ENCODE measurements at places on chromosomes 7 and 10. TPM values are rescaled to one million over a fixed set of nuclear protein-coding genes. Genes with fewer than 3 reads are reported as not detected.

Gene KLF14
- total RNA-seq, result 0.14 TPM

Gene AKR1C8
- not detected for total RNA-seq

Gene SPAG6
- 0.07 TPM for total RNA-seq

Gene C10orf67
- 0.43 TPM for total RNA-seq

Gene CTAGE8
- total RNA-seq, result 9.5 TPM

Gene SLC26A5
- not detected for total RNA-seq

Gene NEBL
- total RNA-seq, result 4.6 TPM

Gene ABCB1
- 13.3 TPM for total RNA-seq

Gene SLC18A3
- not detected for total RNA-seq

Gene LHFPL3
- not detected for total RNA-seq

Gene WASHC2C
- total RNA-seq, result 19.0 TPM

Gene PNLIP
- not detected for total RNA-seq

Gene CTAGE4
- 2.8 TPM for total RNA-seq

Gene EFCAB10
- not detected for total RNA-seq

Gene FAM237B
- total RNA-seq, result not detected

Gene TEX47
- not detected for total RNA-seq

Gene ASB4
- not detected for total RNA-seq

Gene SAMD9
- total RNA-seq, result 0.87 TPM

Gene CASTOR2
- total RNA-seq, result 18.4 TPM

Gene NRBF2
- 14.3 TPM for total RNA-seq

Gene PRPF18
- 22.9 TPM for total RNA-seq

Gene SP8
- not detected for total RNA-seq

Gene ZNF503
- total RNA-seq, result 9.6 TPM

Gene SRGN
- total RNA-seq, result 121 TPM

Gene ZNF853
- 5.6 TPM for total RNA-seq

Gene DDX50
- 32.8 TPM for total RNA-seq

Gene FOXP2
- 0.06 TPM for total RNA-seq

Gene SUN3
- not detected for total RNA-seq

Gene MBL2
- total RNA-seq, result not detected

Gene ATG9B
- total RNA-seq, result 0.07 TPM

Gene POLL
- 26.1 TPM for total RNA-seq

Gene TLL2
- 3.3 TPM for total RNA-seq

Gene ATOH7
- total RNA-seq, result 0.58 TPM

Gene PTPRZ1
- total RNA-seq, result not detected

Gene IL6
- total RNA-seq, result 40.4 TPM

Gene NCF1
- total RNA-seq, result 0.46 TPM

Gene KCNH2
- total RNA-seq, result 1.9 TPM

Gene DNAH11
- 2.8 TPM for total RNA-seq

Gene ADAP1
- 3.9 TPM for total RNA-seq

Gene CNPY1
- total RNA-seq, result not detected

Gene LRGUK
- total RNA-seq, result 0.06 TPM

Gene AGAP9
- 7.1 TPM for total RNA-seq

Gene DNAJC12
- total RNA-seq, result 0.17 TPM

Data from epithelial cell of proximal tubule (primary cell).